ENCODE measurements at places on chromosomes 2 and 18.

- no peaks in the 10 kb centered on the region for H3K27me3 ChIP-seq
- DNase-seq: no peak
- no peak overlapping the region for H3K27ac ChIP-seq
Measured at GRCh38 chr2:232483923-232484627, 3.6 kb downstream of the ECEL1 start.

GRCh38 chr2:235966396-235966795, 201.8 kb downstream of the GBX2 start:
- no peak overlapping the region for H3K4me3 ChIP-seq
- no peak for DNase-seq
- H3K36me3 ChIP-seq: no peaks in the 10 kb centered on the region

- H3K36me3 ChIP-seq: peaks cover 64% of the 10 kb centered on the region
- H3K4me3 ChIP-seq: no peak overlapping the region
- no peak for DNase-seq
- H3K27me3 ChIP-seq: no peaks in the 10 kb centered on the region
- H3K27ac ChIP-seq: no peak overlapping the region
Measured at GRCh38 chr2:86042256-86043168, 63.2 kb downstream of the POLR1A start.

GRCh38 chr2:176099728-176100546, at the start of gene HOXD12:
HOXD12 (plus strand) TSS chr2:176099795; CDS start chr2:176099802, 7 bp downstream.
- no peak for DNase-seq
- peaks cover 17% of the 10 kb centered on the region for H3K4me1 ChIP-seq
- no peaks in the 10 kb centered on the region for H3K36me3 ChIP-seq

DNA sequence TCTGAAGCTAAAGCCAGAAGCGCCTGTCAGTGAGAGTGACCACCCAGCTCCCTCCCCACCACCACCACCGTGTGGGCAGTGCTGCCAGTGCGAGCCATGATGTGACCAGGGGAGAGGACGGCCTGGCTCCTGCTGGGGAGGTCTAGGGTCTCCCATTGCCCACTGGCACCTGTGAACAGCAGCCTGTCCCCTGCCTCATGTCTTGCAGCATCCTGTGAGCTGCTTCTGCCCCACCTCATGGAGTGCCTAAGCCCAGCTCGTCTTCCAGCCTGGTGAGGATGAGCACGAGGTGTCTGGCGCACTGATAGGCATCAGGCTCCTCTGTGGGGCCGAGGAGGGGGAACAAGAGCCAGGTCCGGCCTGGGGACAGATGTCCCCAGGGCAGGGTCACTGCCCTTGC, 61.4 kb downstream of the FAM168B start:
- H3K4me3 ChIP-seq: no peak overlapping the region
- H3K4me1 ChIP-seq: no peaks in the 10 kb centered on the region
- no peaks in the 10 kb centered on the region for H3K27me3 ChIP-seq
- H3K27ac ChIP-seq: no peak overlapping the region
- DNase-seq: no peak
- H3K36me3 ChIP-seq: no peaks in the 10 kb centered on the region

- peaks cover 95% of the 10 kb centered on the region for H3K4me1 ChIP-seq
- no peaks in the 10 kb centered on the region for H3K27me3 ChIP-seq
- H3K27ac ChIP-seq: peak overlapping the region; percentile 99
- no peaks in the 10 kb centered on the region for H3K36me3 ChIP-seq
Measured at GRCh38 chr2:181306785-181307184, 150.4 kb upstream of the ITGA4 start.

DNA sequence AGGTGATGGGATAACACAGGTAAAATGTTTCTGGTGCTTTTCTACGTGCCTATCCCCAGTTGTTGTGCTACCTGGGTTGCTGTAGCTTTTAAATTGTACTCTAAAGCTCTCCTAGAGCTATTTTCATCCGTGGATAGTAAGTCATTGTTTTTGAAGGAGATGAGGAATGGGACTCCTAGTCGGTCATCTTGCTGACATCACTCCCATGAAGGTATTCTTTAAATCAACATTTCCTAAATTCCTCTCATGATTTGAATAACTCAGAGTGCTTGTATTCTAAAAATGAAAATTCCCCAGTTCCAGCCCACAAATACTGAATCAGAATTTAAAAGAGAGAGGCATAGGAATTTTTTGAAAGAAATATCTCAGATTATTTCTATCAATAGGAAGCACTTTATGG, 44.3 kb downstream of the CCDC148 start:
- no peaks in the 10 kb centered on the region for H3K36me3 ChIP-seq
- H3K27ac ChIP-seq: no peak overlapping the region

GRCh38 chr2:68414876-68415275, 49.8 kb downstream of the PLEK start:
- no peaks in the 10 kb centered on the region for H3K27me3 ChIP-seq
- H3K27ac ChIP-seq: peak overlapping the region; percentile 98

GRCh38 chr2:241081190-241081642, 20.9 kb downstream of the MTERF4 start:
- no peak overlapping the region for H3K4me3 ChIP-seq
- no peak overlapping the region for H3K27ac ChIP-seq
- no peaks in the 10 kb centered on the region for H3K4me1 ChIP-seq
- H3K36me3 ChIP-seq: peaks cover 3% of the 10 kb centered on the region
- DNase-seq: no peak

GRCh38 chr18:48908916-48909315, 41.8 kb downstream of the SMAD7 start:
- no peaks in the 10 kb centered on the region for H3K36me3 ChIP-seq
- DNase-seq: no peak
- no peaks in the 10 kb centered on the region for H3K4me1 ChIP-seq

- no peaks in the 10 kb centered on the region for H3K4me1 ChIP-seq
- H3K4me3 ChIP-seq: no peak overlapping the region
- no peak for DNase-seq
- no peak overlapping the region for H3K27ac ChIP-seq
- no peaks in the 10 kb centered on the region for H3K27me3 ChIP-seq
- H3K36me3 ChIP-seq: no peaks in the 10 kb centered on the region
Measured at GRCh38 chr18:42559069-42559690, 556.3 kb downstream of the RIT2 start.

GRCh38 chr2:226694149-226694548, 105.5 kb downstream of the IRS1 start:
- H3K4me3 ChIP-seq: no peak overlapping the region
- no peak for DNase-seq
- H3K4me1 ChIP-seq: no peaks in the 10 kb centered on the region

- no peak overlapping the region for H3K27ac ChIP-seq
- no peak overlapping the region for H3K4me3 ChIP-seq
- no peak for DNase-seq
Measured at GRCh38 chr2:172834881-172835280, 99.2 kb downstream of the RAPGEF4 start.

DNA sequence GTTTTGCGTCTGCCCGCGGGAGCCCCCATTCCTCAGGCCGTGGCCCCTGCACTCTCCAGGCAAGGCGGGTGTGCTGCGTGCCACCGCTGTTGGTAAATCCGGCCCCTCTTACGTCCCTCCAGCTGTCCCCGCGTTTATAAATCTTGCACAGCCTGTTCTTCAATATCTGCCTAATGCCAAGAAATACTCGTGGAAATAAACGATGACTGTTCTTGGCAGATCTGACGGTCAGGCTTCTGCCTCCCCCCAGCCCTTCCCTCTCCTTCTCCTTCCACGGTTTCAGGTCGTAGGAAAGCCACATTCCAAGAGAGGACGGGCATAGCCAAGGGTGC, 20.5 kb downstream of the ODC1 start:
- H3K36me3 ChIP-seq: no peaks in the 10 kb centered on the region
- DNase-seq: no peak
- H3K27ac ChIP-seq: no peak overlapping the region

DNA sequence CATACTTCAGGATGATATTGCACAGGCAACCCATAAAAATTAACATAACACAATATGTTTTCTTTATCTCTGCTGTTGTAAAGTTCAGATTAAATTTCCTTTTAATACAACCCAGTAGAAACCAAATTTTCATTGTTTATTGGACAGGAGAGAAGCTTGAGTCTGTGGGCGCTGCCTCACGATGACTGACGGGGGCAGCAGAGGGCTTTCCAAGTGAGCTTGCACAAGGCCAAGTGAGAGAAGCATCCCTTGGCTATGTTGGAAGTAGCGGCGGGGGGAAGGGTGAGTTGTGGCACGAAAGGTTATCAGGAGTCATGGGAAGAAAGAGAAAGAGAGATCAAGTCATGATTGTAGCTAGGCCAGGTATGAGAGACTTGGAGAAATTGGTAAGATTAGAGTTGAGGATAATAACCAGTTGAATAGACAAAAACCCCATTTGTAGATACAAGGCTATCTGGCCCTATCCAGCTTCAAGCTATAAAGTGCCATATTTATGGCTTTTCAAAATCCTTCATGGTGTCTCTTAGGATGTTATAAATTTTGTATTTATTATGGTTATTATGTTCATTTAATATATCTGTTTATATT, 413.7 kb upstream of the FAM98A start:
- H3K4me3 ChIP-seq: no peak overlapping the region
- H3K27ac ChIP-seq: no peak overlapping the region
- peak; percentile 83 for DNase-seq
- no peaks in the 10 kb centered on the region for H3K27me3 ChIP-seq
- H3K36me3 ChIP-seq: no peaks in the 10 kb centered on the region
